ENCODE measurements at places on chromosomes 13 and 19. TPM values are rescaled to one million over a fixed set of nuclear protein-coding genes. Genes with fewer than 3 reads are reported as not detected.
A peak's percentile ranks its signal among the peaks of the same experiment; 100 is the strongest.

GRCh38 chr13:29515372-29515771, 80.1 kb downstream of the SLC7A1 start:
- DNase-seq: no peak

DNA sequence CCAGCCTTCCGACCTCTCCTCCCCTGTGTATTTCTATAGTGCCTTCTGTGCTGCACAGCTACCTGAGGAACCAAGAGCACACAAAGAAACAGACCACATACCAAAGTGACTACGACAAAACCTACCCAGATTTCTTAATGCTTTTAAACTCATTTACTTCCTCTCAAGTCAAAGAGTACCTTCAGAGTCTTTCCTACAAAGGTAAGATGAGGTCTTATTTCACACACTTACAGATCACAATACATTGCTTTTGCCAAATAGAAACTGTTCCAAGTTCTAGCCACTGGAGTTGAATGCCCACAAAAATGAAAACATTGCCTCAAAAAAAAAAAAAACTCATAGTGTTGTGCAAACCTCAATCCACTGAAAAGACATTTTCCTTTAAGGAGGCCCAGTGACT, 36.4 kb downstream of the TEX26 start:
- DNase-seq: peak; percentile 14

MYO1F gene
- not detected for total RNA-seq

GRCh38 chr19:6733338-6734095, 3.9 kb downstream of the GPR108 start:
- no peak for DNase-seq
